ENCODE measurements at places on chromosomes 11 and 22.

DNA sequence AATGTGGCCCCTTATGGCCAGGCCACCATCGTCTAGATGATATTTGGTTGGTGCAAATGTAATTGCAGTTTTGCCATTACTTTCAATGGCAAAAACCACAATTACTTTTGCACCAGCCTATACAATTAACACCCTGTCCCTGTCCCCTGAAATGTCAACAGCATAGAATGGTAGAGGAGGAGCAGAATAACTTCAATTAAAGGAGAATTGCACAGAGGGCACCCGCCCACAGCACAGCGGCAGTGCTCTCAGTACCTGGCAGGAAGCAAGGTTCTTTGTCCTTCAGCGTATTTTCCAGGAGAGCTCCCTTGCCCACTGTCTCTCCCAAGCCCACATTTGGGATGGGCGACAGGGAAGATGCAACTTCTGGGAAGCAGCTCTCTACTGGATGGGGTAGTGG lies 115.3 kb downstream of the TRIM29 start:
- no peaks in the 10 kb centered on the region for H3K4me1 ChIP-seq
- no peak overlapping the region for H3K27ac ChIP-seq
- DNase-seq: no peak
- H3K27me3 ChIP-seq: no peaks in the 10 kb centered on the region

- no peaks in the 10 kb centered on the region for H3K4me1 ChIP-seq
- H3K27me3 ChIP-seq: no peaks in the 10 kb centered on the region
- no peak overlapping the region for H3K27ac ChIP-seq
Measured at GRCh38 chr22:23036684-23037428, 33.5 kb upstream of the GNAZ start.

- peaks cover 6% of the 10 kb centered on the region for H3K36me3 ChIP-seq
- H3K27ac ChIP-seq: no peak overlapping the region
- H3K4me1 ChIP-seq: peaks cover under 1% of the 10 kb centered on the region
- no peak overlapping the region for H3K4me3 ChIP-seq
- peak; percentile 56 for DNase-seq
Measured at GRCh38 chr22:47158457-47158856, 396.0 kb downstream of the TBC1D22A start.

DNA sequence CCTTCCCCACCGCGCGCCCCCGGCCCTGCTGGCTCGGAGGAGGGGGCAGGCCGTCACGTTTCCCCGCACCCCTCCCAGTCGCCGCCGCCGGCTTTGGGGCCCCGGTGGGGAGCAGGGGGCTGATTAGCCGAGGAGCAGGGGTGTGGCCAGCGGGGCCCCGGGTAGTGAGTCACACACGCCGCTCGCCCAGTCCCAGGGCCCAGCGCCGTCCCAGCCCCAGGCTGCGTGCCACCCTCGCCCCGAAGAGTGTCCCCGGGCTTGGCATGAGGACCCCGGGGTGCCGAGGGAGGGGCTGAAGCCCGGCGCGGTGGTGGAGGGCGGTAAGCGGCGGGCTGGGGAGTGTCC lies 34.4 kb downstream of the PRDM11 start:
- no peaks in the 10 kb centered on the region for H3K27me3 ChIP-seq
- peak overlapping the region; percentile 95 for H3K27ac ChIP-seq
- DNase-seq: peak; percentile 74
- H3K4me1 ChIP-seq: peaks cover 18% of the 10 kb centered on the region

DNA sequence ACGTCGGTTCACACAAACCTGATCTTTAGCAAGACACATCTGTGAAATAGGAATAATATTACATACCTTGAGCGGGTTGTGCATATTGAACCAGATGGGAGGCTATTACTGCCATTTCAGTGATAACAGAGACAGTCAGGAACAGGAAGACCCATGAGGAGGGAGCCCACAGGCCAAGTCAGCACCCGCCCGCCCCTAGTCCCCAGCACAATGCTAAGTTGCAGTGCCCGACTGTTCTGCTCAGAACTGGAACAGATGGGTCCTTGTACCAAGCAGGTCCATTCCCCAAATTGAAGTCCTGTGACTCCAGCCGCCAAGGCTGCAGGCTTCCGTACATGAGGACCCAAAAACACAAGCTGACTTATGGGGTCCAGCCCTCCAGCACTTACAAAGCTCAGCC lies 9.3 kb downstream of the CXCR5 start:
- H3K27ac ChIP-seq: no peak overlapping the region
- H3K36me3 ChIP-seq: no peaks in the 10 kb centered on the region
- no peak overlapping the region for H3K4me3 ChIP-seq
- no peak for DNase-seq

DNA sequence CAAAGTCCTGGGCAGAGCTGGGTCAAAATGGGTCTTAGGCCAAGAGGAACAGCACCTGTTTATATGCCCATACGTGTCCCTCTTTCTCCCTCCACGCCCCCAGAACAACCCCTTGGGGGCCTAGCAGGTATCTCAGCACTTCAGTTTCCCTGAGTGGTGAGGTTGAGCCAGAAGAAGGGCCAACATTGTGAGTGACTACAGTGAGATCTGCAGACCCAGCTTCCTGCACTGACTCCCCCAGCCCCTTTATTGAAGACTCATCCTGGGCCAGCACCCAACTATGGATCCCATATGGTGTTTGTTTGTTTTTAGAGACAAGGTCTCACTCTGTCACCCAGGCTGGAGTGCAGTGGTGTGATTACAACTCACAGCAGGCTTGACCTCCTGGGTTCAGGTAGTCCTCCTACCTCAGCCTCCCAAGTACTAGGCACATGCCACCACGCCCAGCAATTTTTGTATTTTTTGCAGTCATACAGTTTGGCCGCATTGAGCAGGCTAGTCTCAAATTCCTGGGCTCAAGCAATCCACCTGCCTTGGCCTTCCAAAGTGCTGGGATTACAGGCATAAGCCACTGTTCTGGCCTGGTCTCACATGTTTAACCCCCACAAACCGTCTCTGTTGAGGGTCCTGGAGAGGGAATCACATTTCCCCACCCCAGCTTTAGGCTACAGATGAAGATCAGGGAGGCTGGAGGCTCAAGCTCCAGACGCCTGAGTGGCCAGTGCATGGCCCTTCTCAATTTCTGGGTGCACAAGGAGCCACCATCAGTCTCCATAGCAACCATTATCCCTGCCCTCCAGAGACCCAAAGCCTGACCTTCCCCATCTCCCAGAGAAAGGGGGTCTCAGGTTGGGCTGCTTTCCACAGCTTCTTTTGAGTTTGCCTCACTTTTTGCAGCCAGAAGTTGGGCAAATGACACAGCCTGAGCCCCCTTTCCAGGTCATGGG lies 1.7 kb upstream of the LARGE2 start:
- no peak for DNase-seq
- peaks cover 50% of the 10 kb centered on the region for H3K4me1 ChIP-seq
- peaks cover 17% of the 10 kb centered on the region for H3K27me3 ChIP-seq
- peak overlapping the region; percentile 86 for H3K27ac ChIP-seq
- peaks cover 2% of the 10 kb centered on the region for H3K36me3 ChIP-seq

DNA sequence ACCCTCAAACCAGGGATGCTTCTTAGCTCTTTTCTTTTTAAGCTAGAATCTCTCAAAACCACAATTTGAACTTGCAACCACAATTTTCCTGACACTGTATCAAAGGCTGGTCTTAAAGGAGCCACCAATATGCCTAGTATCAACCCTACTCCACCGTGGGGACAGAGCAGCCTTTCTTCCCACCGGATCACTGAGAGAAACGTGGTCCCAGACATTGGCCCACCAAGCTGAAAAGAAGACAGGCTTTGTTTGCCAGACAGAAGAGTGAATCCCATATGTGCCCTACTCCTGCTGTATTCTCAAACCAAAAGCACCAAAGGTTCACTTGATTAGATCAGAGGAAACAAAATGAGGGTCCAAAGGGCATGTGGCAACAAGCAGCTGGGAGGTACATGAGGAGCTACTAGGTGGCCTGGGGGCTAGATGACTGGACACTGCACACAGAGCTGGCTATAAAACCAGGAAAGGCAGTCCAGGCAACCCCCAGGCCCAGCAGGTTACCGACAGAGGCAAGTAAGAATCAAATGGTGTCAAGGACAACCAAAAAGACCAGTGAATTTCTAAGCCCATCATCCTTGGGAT lies 3.6 kb upstream of the VWCE start:
- H3K27ac ChIP-seq: no peak overlapping the region
- H3K36me3 ChIP-seq: peaks cover 60% of the 10 kb centered on the region
- H3K4me3 ChIP-seq: no peak overlapping the region
- no peak for DNase-seq
- peaks cover 21% of the 10 kb centered on the region for H3K4me1 ChIP-seq

- peak overlapping the region; percentile 58 for H3K4me3 ChIP-seq
- peak overlapping the region; percentile 100 for H3K27ac ChIP-seq
- H3K36me3 ChIP-seq: peaks cover 41% of the 10 kb centered on the region
- H3K4me1 ChIP-seq: peaks cover 57% of the 10 kb centered on the region
- no peaks in the 10 kb centered on the region for H3K27me3 ChIP-seq
Measured at GRCh38 chr11:504994-505344, 2.1 kb downstream of the RNH1 start.

DNA sequence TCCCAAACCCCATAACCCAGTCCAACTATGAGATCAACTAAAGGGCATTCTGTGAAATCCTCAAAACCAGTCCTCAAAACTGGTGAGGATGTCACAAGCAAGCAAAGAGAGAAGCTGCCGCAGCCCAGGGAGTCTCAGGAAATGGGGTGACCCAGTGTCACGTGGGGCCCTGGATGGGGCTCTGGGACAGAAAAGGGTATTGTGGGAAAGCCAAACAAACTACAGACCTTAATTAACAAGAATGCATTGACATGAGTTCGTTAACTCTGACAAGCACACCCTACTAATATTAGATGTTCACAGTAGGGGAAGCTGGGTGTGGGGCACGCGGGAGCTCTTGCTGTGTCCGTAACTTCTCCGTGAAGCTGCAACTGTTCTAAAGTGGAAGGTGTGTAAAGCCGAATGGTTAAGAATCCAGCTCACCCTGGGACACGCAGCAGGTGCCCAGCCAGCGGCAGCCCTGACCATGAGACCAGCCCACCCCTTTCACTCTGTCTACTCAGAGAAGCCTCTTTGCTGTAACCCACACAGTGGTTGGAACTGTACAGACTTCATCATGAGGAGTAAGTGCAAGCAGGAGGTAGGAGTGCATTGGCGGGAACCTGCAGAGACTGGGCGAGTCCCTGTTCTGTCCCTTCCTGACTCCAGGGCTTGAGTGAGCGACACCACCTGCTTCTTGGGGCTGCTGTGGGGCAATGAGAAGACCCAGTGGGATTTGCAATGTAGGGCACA lies 17.9 kb downstream of the LINC01488 start:
- H3K4me1 ChIP-seq: peaks cover 28% of the 10 kb centered on the region
- H3K27ac ChIP-seq: no peak overlapping the region
- no peaks in the 10 kb centered on the region for H3K27me3 ChIP-seq
- no peak overlapping the region for H3K4me3 ChIP-seq
- DNase-seq: peak; percentile 32
